ENCODE measurements at places on chromosomes 1 and 21. TPM values are rescaled to one million over a fixed set of nuclear protein-coding genes. Genes with fewer than 3 reads are reported as not detected.
A peak's percentile ranks its signal among the peaks of the same experiment; 100 is the strongest.

DNA sequence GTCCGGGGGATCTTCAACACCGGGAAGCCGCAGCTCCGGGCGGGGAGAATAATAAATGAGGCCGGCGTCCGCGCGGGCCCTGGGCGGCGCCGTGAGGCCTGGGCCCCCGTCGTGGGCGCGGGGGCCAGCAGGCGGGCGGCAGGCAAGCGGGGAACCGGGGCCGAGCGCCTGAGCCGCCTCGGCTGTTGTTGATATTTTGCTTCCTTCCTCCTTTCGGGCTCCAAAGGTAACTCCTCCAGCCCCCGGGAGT lies at the start of gene MEF2D:
Gene MEF2D, minus strand, starts transcription at position 233 of the 250 bp plus-strand sequence. CDS start 17,483 bp downstream, outside the sequence.
- H3K27ac ChIP-seq = peak within 1 kb of the TSS; percentile 98
- DNase-seq = no peak
- H3K36me3 ChIP-seq = no peaks in the 10 kb centered on the region
- H3K4me3 ChIP-seq = peak within 1 kb of the TSS; percentile 98
- peaks cover 63% of the 10 kb centered on the region for H3K4me1 ChIP-seq
- H3K27me3 ChIP-seq = no peaks in the 10 kb centered on the region

DNA sequence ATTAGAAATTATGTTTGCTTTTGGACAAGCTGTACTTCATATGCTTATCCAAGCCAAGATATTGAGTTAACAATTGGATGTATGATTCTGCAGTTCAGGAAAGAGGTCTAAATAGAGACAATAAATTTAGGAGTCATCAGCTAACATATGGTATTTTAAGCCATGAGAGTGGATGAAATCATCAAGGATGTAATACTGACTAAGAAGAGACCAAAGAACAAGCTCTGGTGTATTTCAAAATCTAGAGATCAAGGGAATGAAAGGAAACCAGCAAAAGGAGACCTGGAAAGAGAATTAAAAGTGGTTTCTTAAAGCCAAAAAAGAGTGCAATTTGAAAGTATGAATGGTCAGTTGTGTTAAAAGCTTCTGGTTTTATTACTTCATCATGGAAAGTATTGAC lies 183.6 kb upstream of the BEND5 start:
- no peaks in the 10 kb centered on the region for H3K27me3 ChIP-seq
- H3K36me3 ChIP-seq = no peaks in the 10 kb centered on the region
- DNase-seq = no peak
- H3K27ac ChIP-seq = no peak overlapping the region
- no peak overlapping the region for H3K4me3 ChIP-seq

DNA sequence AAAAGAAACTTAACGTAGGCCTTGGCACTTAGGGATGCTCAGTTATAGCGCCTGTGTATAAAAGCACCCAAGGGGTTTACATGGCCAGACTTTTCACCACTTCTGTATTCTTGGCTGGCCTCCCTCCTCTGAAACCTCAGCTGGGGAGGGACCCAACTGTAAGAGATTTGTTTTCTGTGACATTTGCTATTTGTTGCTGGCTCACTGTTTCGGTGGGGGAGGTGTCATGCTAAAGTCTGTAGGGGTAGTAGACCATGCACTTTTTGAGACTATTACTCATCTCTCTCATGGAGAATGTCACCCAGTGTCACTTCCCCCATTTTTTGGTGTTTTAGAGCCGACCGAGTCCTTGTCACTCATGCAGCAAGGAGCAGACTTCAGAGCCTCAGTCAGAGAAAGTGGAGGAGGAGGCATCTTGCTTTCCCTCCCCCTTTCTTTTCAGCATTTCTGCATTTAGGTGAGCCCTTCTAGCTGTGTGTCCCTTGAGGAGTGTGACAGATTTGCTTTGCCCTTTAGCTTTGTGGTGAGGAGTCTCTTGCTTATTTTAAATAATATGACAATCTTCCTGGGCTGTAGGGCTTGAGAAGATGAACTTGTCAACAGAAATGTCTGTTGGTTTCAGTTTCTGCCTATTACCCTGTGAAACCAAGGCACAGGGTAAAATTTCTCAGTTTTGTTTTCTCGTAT lies 160.1 kb downstream of the FASLG start:
- no peaks in the 10 kb centered on the region for H3K4me1 ChIP-seq
- DNase-seq = no peak
- no peak overlapping the region for H3K27ac ChIP-seq
- no peak overlapping the region for H3K4me3 ChIP-seq
- no peaks in the 10 kb centered on the region for H3K36me3 ChIP-seq

The SMCP gene
- not detected for total RNA-seq

The OR2M2 gene
- not detected for total RNA-seq

The ENSA gene
- 200 TPM for total RNA-seq

The RHBDL2 gene
- total RNA-seq = 0.08 TPM

Data from GM23338 (cell line).